Activated naive CD4-positive, alpha-beta T cell (primary cell): ENCODE measurements at places on chromosomes 11 and 22.

GRCh38 chr22:24514241-24515026 lies 19.3 kb downstream of the UPB1 start:
- DNase-seq: no peak

DNA sequence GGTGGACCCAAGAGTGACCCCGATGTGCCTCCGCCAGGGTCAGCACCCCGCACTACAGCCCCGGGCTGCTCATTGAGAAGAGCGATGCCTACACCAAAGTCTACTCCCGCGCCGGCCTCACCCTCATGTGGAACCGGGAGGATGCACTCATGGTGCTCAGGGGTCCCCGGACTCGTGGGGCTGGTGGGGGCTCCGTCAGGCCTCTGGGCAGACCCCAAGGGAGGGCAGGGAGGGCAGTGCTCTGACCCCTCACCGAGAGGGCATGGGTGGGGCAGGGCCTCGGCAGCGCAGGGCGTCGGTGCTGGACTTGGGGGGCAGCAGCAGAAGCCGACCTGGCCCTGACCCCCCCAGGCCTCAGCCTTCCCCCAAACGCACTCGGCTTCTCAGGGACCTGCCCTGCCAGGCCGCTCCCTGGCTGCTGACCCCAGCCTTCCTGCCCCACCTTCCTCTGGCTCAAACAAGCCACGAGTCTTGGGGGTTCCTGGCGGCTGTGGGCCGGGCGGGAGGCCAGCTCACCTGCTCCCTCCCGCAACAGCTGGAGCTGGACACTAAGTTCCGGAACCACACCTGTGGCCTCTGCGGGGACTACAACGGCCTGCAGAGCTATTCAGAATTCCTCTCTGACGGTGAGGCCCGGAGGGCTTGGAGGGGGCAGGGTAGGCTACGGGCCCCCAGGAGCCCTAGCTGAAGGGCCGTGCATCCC lies 2.9 kb downstream of the MUC2 start:
- no peak for DNase-seq

DNA sequence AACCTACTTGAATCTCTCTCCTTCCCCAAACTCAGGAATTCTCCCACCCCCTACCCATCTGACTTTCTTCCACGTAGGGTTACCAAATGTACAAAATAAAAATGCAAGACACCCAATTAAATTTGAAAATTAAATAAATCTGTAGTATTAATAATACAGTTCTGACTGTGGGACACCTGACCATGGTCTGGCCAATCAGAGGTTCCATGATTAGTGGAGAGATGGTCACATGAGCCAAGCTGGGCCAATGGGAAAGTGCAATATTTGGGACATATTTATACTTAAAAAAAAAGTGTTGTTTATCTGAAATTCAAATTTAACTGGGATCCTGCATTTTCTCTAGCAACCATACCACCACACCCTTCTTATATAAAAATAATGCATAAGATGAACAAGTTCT lies 29.8 kb upstream of the ASPHD2 start:
- no peak for DNase-seq

GRCh38 chr11:58577555-58578135 lies 1.2 kb upstream of the ZFP91 start:
- peak; percentile 70 for DNase-seq

DNA sequence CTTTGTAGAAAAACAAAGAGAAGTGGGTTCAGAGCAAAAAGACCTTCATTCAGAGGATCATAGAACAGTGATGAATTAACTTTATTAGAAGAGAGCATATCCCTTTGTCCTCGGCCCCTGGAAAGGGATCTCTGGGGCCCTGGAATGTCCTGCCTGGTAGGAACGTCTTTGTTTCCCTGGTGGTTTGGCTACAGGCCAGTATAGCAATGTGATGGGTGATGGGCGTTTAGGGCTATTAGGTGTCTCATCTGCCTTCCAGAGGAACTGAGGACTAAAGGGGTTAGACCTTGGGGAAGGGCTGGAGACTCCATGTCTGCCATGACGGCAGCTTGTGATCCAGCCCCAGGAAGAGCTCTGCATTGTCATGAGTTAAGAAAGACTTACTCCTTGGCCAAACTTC lies 9.1 kb downstream of the APOL4 start:
- no peak for DNase-seq

- DNase-seq: no peak
Observed at GRCh38 chr11:112631333-112631732, 329.9 kb upstream of the NCAM1 start.

GRCh38 chr22:23054531-23055257 lies 15.6 kb upstream of the GNAZ start:
- no peak for DNase-seq

DNA sequence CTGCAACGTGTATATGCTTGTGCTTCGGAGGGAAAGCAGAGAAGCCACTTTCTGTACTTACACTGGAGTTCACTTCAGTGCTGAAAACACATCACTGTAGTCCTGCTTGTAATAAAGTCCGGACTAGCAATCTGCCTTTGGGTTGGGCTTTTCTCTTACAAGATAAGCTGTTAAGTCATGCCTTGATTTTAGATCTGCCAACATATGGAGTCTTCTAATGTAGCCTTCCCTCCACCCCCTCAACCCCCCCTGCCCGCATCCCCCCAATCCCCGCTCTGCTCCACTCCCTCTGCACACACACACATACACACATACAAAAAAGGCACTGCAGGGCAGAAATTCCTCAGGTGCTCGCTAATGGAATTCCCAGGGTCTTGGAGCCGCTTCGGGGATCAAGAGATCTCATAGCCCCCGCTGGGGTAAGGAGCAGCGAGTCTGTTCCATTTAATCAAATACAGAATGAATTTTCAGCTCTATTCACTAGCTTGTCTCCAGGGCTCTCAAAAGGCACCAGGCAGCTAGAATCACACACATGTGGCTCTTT lies 3.4 kb downstream of the CDON start:
- DNase-seq: no peak

GRCh38 chr22:50630376-50630775 lies 2.4 kb upstream of the ARSA start:
- DNase-seq: no peak

- no peak for DNase-seq
Observed at GRCh38 chr11:113715882-113716625, 9.9 kb upstream of the TMPRSS5 start.

DNA sequence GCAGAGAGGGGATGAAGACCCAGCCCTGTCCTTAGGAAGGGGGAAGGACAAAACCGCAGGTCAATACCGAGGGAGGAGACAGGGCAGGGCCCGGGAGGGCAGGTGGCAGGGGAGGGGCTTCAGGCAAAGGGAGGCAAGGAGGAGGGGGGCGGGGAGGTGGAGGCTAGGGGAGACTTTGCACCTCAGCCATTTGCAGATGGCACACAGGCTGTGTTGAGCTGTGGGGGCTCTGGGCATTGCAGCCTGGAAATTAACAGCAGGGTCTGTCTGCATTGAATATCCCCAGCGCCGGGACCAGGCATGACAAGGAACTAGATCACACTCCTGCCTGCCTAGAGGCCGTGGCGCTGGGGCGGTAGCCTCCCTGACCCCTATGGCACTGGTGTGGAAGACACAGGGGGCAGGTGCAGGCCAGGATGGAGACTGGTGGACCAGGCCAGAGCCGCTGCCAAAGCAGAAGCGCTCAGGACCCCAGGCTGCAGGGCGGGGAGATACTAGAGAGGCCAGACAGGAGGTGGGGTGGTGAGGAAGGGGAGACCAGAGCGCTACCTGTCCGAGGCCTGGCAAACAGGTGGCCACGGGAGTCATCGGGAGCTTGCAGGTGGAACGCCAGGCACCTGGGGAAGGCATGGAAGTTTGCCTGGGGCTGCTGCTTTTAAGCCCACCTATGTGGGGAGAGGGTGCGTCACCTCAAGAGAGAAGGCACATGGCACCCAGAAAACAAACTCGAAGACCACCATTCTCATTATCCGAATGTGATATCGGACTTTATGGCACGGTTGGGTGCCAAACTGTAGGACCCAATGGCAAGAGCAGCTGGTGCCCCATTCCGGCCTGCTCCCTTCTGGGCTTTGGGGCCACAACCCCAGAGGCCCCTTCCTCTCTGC lies 11.5 kb downstream of the CBX6 start:
- no peak for DNase-seq

- no peak for DNase-seq
Observed at GRCh38 chr11:41989823-41990380, 530.5 kb upstream of the LRRC4C start.

DNA sequence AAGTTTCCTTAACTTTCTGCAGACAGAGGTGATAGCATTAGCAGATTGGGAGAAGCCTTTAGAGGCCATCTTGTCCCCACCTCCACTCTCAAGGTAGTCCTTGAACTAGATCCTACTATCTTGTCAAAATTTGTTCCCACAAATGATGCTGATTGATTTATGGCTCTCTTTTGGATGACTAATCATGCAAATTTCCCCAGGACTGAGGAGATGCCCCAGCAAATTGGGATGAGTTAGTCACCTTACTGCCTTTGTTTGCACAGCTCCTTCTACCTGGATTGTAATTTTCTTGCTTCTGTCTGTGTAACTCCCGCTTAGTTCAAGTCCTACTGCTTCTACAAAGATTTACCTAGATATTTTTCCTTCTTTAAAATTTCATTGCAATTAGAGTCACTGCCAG lies 391.4 kb upstream of the CADM1 start:
- no peak for DNase-seq

- no peak for DNase-seq
Observed at GRCh38 chr22:38655519-38656255, 505 bp downstream of the FAM227A start.

DNA sequence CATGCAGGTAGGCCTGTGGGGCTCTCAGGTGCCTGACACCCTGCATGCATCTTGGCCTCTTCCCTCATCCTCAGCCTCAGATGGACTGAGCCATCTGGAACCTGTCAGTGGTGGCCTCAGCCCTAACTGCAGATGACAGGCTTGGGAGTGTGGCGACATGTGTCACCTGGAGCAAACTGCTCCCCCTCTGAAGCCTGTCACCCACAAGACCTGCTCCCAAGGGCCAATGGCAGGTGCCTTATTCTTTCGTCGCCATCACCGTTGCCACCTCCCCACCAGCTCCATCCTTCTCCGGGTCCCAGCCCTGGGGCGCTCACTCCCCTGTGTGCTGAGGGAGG lies 3.6 kb upstream of the SEPTIN5 start:
- no peak for DNase-seq

DNA sequence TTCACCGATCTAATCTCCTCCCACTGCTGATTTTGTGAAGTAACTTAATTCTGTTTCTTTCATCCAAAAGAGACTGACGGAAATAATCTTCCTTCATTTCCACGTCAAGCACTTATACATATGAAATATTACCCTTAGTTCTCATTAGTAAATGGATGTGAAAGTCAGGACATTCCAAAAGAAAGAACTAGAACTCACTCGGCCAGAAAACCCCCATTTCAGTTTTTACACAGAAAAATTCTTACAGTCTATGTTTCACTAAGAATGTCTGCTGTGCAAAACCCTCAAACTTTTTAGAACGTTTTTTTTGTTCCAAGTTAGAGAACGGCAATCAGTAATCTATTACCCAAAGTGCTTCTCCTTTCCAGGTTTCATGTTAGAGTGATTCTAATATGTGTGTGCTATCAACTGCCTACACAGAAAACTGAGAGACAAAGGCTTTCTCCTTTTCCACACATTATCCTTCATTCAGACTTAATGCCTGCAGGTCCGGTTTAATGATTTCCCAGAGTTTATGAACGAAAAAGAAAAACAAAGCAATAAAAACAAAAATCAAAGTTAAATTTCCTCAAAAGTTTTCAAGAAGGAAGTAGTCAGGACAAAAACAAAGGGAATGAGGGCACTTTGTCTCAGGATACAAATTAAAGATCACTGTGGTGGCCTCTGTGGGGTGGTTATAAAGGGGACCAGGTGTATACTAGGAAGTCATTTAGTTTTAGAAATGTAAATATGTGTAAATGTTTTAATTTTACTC lies 11.3 kb upstream of the SESN3 start:
- DNase-seq: no peak

GRCh38 chr11:111531136-111531535 lies 9.4 kb upstream of the LAYN start:
- no peak for DNase-seq

GRCh38 chr11:66970371-66970806 lies 4.7 kb upstream of the C11orf86 start:
- no peak for DNase-seq

- DNase-seq: no peak
Observed at GRCh38 chr22:23401111-23401909, 178.8 kb downstream of the IGLL1 start.

- DNase-seq: no peak
Observed at GRCh38 chr11:125960771-125961170, 14.9 kb downstream of the VSIG10L2 start.

DNA sequence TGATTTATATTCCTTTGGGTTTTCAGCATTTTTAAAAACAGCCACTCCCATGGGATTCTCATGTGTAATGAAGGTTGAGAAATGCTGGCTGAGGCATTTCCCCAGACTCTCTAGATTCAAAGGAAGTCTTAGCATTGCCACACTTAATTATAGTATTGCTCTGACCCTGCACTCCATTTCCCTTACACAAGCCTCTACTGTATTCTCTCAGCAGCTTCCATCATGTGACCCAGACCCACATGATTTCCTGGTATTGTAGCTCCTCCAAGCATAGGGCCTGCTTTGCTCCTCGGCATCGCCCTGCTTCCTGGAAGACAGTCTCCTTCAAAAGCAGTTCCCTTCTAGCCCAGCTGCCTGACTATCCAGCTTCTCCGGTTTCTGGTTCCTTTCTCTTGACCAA lies 261.5 kb downstream of the LARGE1 start:
- DNase-seq: no peak

DNA sequence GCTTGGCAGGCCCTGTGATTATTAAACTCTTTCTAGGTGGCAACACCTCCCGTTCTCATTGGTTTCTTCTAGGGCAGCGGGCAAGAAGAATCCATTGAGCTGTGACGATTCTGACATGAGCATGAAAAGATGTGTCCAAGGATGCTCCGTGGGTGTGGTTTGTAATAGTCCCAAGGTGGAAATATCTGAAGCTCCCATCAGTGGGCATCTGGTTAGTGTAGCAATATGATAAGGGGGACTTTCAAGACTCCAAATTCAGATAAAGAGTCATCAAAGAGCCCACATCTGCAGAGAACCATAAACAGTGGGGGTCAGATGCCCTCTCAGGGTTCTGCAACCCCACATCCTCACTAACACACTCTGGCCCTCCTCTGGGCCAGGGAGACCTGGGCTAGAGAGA lies 42.6 kb downstream of the TST start:
- DNase-seq: no peak

- no peak for DNase-seq
Observed at GRCh38 chr11:94775567-94776327, 7.6 kb downstream of the AMOTL1 start.

GRCh38 chr11:78783301-78783700 lies 208.6 kb upstream of the NARS2 start:
- DNase-seq: no peak

DNA sequence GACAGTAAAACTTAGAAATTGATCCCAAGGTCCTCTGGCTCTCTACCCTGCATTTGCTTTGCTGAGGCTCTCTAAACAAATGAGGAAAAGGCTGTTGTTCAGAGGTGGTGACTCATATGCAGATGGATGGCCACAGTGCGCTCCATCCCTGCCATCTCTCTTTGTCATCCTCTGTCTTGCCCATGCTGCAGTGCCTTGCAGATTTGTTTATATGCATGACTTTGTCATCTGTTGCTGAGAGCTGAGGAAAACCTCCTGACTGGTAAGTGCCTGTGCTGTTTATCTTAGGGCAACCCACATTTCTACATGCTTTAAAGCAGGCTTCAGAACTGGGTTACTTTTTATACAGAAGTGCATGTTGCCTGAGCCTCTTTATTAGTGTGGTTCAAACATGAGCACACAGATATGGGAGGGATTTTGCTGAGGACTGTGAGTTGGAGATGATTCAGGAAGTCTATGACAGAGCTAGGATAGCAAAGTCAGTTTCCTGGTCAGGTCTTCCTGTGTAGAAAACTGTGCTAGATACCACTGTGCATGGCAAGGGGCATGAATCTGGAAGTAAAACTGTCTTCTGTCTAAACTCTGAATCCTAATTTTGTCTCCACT lies 57.4 kb downstream of the JAM3 start:
- no peak for DNase-seq

GRCh38 chr11:70532731-70533130 lies 134.4 kb downstream of the CTTN start:
- DNase-seq: no peak
